GM12892 (cell line): ENCODE measurements at places on chromosomes 3 and 15.

DNA sequence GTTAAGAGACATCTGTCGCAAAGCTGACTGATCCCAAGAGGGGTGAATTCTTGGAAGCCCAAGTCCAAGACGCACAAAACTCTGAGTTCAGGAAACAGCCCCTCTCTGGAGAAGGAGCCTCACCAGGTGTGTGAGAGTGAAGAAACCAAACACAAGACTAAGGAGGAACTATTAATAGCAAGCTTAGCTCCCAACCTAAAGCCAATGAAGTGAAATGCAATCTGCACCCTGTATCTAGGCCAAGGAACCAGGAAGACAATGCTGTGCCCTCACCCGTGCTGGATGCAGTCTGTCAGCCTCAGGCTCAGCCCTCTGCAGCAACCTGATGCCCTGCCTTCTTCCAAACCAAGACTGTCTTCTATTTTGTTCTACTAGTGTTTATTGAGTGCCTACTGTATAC is 22.5 kb upstream of the THBS1 start:
- DNase-seq: no peak

- DNase-seq: no peak
Measured at GRCh38 chr3:46143951-46144473, 64.1 kb downstream of the CCR1 start.

DNA sequence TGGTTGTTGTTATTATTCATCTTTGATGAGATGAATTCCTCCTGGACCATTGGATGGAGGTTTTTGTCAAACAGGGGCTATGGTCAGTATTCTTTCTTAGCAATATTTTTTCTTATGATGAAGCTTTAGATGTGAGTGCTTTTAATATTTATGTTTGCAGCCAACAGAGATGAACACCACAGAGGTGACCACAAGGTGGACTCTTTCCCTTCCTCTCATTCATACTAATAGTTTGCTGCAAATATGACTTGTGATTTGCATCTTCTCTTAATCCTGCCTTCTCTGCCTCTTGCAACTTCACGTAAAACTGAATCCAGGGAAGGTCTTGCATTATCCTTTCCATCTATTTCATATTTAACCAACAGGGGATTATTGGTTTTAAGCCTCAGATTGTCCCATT is 473.1 kb upstream of the UBE2E2 start:
- no peak for DNase-seq

DNA sequence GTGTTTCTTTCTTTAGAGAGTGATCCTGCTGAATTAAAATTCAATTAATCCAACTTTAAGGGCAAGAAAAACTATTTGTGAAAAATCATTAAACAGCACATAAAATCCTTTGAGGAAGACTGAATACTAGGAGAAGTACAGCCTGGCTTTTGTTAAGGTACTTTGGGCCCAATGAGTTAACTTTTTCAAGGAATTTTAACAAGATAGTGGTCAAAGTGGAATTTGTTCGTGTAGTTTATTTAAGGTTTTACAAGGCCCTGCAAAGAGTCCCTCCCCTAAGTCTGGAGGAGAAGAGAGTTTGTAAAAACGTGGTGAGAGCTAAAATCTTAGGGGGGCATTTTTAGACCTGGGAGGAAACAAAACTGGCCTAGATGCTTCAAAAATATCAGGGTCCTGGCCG is 26.0 kb upstream of the TRIM71 start:
- DNase-seq: no peak

GRCh38 chr3:171782617-171783016 is 27.7 kb downstream of the PLD1 start:
- DNase-seq: no peak

- no peak for DNase-seq
Measured at GRCh38 chr15:61729646-61730045, 330.6 kb downstream of the VPS13C start.

- DNase-seq: no peak
Measured at GRCh38 chr15:39239562-39239961, 341.3 kb upstream of the THBS1 start.
